ENCODE measurements at places on chromosomes 6 and 20. TPM values are rescaled to one million over a fixed set of nuclear protein-coding genes. Genes with fewer than 3 reads are reported as not detected.

DNA sequence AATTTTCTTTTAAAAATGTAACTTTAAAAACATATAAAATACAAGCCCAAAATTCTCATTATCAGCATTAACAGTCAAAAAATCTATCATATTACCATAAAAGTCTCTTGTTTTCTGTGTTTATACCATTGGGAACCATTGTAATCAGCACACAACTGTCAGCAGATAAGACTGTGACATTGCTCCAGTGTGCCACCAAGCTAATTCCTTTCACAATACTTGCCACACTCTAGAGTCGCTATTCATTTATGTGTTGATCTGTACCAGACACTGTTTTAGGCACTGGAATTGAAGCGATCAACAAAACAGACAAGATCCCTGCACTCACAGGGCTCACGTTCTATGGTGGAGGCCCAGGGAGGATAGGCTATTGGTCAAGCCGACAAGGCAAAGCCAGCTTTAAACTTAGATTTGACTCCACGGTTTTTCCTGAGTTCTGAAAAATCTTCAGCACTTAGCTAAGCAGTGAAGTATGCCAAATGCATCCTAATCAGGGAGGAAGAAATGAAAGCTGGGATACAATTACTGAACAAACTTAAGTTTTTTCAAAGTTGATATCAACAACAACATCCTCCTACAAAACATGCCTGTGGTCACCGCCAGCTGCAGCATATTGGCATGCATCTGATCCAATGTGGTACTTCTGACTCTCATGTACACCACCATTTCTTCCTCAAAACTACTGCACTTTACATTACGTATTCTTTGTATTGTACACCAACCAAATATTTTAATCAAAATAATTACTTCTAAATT, 60.5 kb downstream of the GMDS start:
- no peak overlapping the region for H3K4me3 ChIP-seq
- H3K27ac ChIP-seq = no peak overlapping the region
- DNase-seq = no peak
- no peaks in the 10 kb centered on the region for H3K27me3 ChIP-seq
- no peaks in the 10 kb centered on the region for H3K36me3 ChIP-seq
- H3K4me1 ChIP-seq = peaks cover 18% of the 10 kb centered on the region

DNA sequence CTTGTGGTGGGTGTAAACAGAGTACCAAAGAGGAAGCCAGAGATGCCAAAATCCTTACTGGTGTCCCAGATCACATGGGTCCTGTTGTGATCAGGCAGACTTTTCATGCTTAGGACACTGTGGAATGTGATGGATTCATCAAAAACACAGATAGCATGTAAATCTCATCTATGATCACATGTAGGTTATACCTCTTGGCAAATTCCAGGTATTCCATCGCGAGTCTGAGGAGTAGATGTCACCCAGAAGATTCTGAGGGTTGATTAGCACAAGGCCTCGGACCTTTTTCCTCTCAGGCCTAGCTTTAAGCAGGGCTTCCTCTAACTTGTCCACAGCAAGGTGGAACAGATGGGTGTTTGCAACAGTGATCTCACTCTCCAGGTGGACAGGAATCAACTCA, 28.3 kb upstream of the SSR1 start:
- H3K36me3 ChIP-seq = no peaks in the 10 kb centered on the region
- DNase-seq = no peak
- H3K27me3 ChIP-seq = no peaks in the 10 kb centered on the region
- no peak overlapping the region for H3K4me3 ChIP-seq
- H3K4me1 ChIP-seq = no peaks in the 10 kb centered on the region
- H3K27ac ChIP-seq = no peak overlapping the region

- H3K36me3 ChIP-seq = no peaks in the 10 kb centered on the region
- DNase-seq = no peak
- H3K27me3 ChIP-seq = peaks cover 23% of the 10 kb centered on the region
- no peak overlapping the region for H3K4me3 ChIP-seq
- no peak overlapping the region for H3K27ac ChIP-seq
Observed at GRCh38 chr6:84926189-84927155, 162.1 kb upstream of the TBX18 start.

DNA sequence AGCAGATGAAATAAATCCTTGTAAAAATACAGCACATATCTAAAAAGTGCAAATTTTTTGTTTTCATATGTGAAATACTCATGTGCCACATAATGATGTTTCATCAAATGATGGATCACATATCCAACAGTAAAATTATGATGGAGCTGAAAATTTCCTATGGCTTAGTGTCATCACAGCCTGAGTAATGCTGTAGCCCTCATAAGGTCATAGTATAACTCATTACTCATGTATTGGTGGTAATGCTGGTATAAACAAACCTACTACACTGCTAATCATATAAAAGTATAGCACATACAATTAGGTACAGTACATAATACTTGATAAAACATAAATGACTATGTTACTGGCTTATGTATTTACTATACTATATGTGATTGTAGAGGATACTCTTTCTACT, 12.9 kb downstream of the TSPYL1 start:
- no peak overlapping the region for H3K27ac ChIP-seq
- peaks cover 5% of the 10 kb centered on the region for H3K4me1 ChIP-seq
- peaks cover 35% of the 10 kb centered on the region for H3K36me3 ChIP-seq

GRCh38 chr20:45781391-45781931, 10.2 kb downstream of the WFDC3 start:
- DNase-seq = no peak
- peaks cover 5% of the 10 kb centered on the region for H3K27me3 ChIP-seq
- no peak overlapping the region for H3K4me3 ChIP-seq
- peaks cover 12% of the 10 kb centered on the region for H3K4me1 ChIP-seq
- H3K27ac ChIP-seq = no peak overlapping the region

GRCh38 chr20:37438464-37439222, 82.4 kb upstream of the NNAT start:
- H3K4me1 ChIP-seq = no peaks in the 10 kb centered on the region
- DNase-seq = no peak
- H3K36me3 ChIP-seq = no peaks in the 10 kb centered on the region
- H3K4me3 ChIP-seq = no peak overlapping the region
- H3K27ac ChIP-seq = no peak overlapping the region

- H3K4me3 ChIP-seq = no peak overlapping the region
- no peaks in the 10 kb centered on the region for H3K36me3 ChIP-seq
- H3K27ac ChIP-seq = peak overlapping the region; percentile 49
- H3K27me3 ChIP-seq = no peaks in the 10 kb centered on the region
- H3K4me1 ChIP-seq = peaks cover 25% of the 10 kb centered on the region
- DNase-seq = no peak
Observed at GRCh38 chr6:166543603-166544295, 42.7 kb downstream of the RAMACL start.

DNA sequence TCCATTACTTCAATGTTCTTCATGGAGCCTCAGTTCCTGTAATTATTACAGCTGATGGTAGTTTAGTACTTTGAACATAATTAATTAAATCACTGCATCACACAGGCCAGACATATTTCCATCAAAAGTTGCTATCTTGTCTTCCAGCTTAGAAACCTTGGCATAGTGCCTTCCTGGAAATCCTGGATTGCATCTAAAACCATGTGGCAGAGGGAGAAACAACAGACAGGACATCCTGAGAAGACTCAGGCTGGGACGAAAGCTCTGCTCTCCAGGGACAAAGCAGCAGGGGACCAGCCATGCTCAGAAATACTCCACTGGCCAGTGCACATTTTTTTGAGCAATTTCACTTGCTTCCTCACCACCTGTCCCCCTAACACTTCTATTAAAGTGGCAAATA, 55.3 kb downstream of the TBX18 start:
- peaks cover 2% of the 10 kb centered on the region for H3K27me3 ChIP-seq
- H3K4me3 ChIP-seq = no peak overlapping the region
- no peak for DNase-seq
- H3K27ac ChIP-seq = no peak overlapping the region
- no peaks in the 10 kb centered on the region for H3K4me1 ChIP-seq

DNA sequence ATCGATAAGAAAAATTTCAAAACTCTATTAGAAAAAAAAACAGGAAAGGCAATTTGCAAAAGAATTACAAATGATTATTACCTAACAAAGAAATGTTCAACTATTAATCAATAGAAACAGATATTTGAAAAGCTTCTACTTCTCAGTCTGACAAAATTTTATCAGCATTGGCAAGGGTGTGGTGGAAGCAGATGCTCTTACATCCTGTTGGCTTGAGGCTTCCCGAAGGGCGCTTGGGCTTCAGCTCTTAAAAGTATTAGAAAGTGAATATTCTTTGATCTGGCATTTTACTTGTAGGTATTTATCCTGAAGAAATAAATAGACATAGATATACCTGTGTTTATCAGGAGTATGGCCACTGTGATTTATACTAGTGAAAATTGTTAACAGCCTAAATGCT, 38.7 kb downstream of the SLC35D3 start:
- no peaks in the 10 kb centered on the region for H3K36me3 ChIP-seq
- peaks cover 12% of the 10 kb centered on the region for H3K4me1 ChIP-seq
- H3K27ac ChIP-seq = no peak overlapping the region
- H3K27me3 ChIP-seq = peaks cover 6% of the 10 kb centered on the region

- H3K27ac ChIP-seq = no peak overlapping the region
- no peak overlapping the region for H3K4me3 ChIP-seq
- no peaks in the 10 kb centered on the region for H3K4me1 ChIP-seq
Observed at GRCh38 chr6:37459981-37460800, 27.2 kb downstream of the CMTR1 start.

GRCh38 chr6:82506526-82506925, 142.9 kb downstream of the TPBG start:
- DNase-seq = no peak
- no peaks in the 10 kb centered on the region for H3K27me3 ChIP-seq
- no peak overlapping the region for H3K27ac ChIP-seq
- H3K36me3 ChIP-seq = no peaks in the 10 kb centered on the region

DNA sequence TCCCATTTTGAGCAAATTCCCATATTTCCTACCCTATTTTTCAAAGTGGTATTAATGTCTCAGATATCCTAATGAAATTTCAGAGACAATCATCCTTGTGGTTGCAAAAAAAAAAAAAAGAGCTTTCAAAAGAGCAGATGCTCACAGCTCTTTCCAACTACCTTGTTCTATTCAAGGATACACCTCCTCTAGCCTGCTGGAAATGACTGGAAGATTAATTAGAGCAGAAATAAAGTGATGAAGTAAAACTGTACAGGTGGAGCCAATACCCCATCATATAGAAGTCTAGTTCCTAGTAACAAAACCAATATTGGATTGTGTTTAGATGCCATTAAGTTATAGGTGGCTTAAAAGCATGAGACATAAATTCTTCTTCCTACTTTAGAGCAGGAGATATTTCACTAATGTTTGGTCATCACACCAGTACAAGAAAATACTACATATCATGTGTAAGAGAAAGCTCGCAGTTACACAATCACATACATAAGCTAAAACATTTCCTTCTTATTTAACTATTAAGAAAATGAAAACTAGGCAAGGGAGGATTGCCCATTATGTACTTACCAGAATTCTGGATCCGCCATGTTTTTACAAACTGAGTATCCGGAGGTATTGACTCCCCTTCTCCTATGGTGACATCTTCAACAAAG, 42.4 kb downstream of the ILRUN start:
- H3K36me3 ChIP-seq = peaks cover 4% of the 10 kb centered on the region
- H3K4me1 ChIP-seq = peaks cover 39% of the 10 kb centered on the region
- no peak for DNase-seq
- H3K27ac ChIP-seq = no peak overlapping the region
- H3K27me3 ChIP-seq = no peaks in the 10 kb centered on the region
- no peak overlapping the region for H3K4me3 ChIP-seq

GRCh38 chr20:6057691-6058090, 3.8 kb upstream of the LRRN4 start:
- H3K36me3 ChIP-seq = no peaks in the 10 kb centered on the region
- H3K4me1 ChIP-seq = peaks cover 67% of the 10 kb centered on the region
- peak overlapping the region; percentile 96 for H3K27ac ChIP-seq
- H3K4me3 ChIP-seq = no peak overlapping the region
- peaks cover 5% of the 10 kb centered on the region for H3K27me3 ChIP-seq

TCF15 gene
- total RNA-seq = 0.90 TPM

SIM1 gene
- total RNA-seq = not detected

KIF25 gene
- total RNA-seq = 1.6 TPM

COQ3 gene
- total RNA-seq = 4.9 TPM

ZBTB46 gene
- total RNA-seq = 11.3 TPM

All from mesothelial cell of epicardium (in vitro differentiated cells).